ENCODE measurements at places on chromosomes 6 and 20. TPM values are rescaled to one million over a fixed set of nuclear protein-coding genes. Genes with fewer than 3 reads are reported as not detected.

GRCh38 chr6:150691463-150691862, 91.8 kb downstream of the PLEKHG1 start:
- no peak for DNase-seq
- no peaks in the 10 kb centered on the region for H3K27me3 ChIP-seq
- peak overlapping the region; percentile 26 for H3K27ac ChIP-seq
- peaks cover 7% of the 10 kb centered on the region for H3K4me1 ChIP-seq

BMP6 gene
- polyA plus RNA-seq, result 13.6 TPM

GRCh38 chr6:152636021-152636608, 1.0 kb downstream of the SYNE1 start:
- H3K27me3 ChIP-seq, result peaks cover 2% of the 10 kb centered on the region
- H3K27ac ChIP-seq, result peak overlapping the region; percentile 47
- peak overlapping the region; percentile 53 for H3K4me3 ChIP-seq

ADGRF5 gene
- polyA plus RNA-seq, result 8.7 TPM

PPP1R14C gene
- polyA plus RNA-seq, result 42.3 TPM

GRCh38 chr6:103870970-103871369, 988.7 kb downstream of the HACE1 start:
- no peaks in the 10 kb centered on the region for H3K4me1 ChIP-seq
- H3K27me3 ChIP-seq, result no peaks in the 10 kb centered on the region
- H3K36me3 ChIP-seq, result no peaks in the 10 kb centered on the region
- no peak overlapping the region for H3K27ac ChIP-seq
- H3K4me3 ChIP-seq, result no peak overlapping the region

CCN5 gene
- 0.50 TPM for polyA plus RNA-seq

DNA sequence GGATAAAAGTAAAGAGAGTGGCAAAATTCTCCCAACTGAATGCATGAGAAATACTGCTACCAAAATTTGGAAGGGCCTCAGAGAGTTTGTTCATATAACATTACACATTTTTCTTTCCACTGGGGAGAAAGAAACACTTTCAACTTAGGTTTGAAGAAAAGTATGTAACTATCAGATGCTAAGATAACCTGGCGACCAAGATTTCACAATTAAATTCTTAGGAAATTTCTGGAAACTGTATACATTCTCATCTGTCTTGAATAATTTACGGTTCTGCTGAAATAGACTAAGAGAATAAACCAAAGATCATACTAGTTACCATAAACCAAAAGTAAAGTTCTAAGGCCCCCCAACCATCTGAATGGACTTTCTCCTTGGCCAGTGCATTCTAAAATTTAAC, 413.0 kb upstream of the RUNX2 start:
- no peaks in the 10 kb centered on the region for H3K36me3 ChIP-seq
- H3K4me3 ChIP-seq, result no peak overlapping the region
- no peaks in the 10 kb centered on the region for H3K4me1 ChIP-seq

Measured in spinal cord (tissue), 10 donors.